Activated CD4-positive, CD25-positive, alpha-beta regulatory T cell treated with anti-CD3 and anti-CD28 coated beads, Interleukin-2, amount 50 U/mL, for 72 hours (primary cell): ENCODE measurements at places on chromosomes 6 and 20.

DNA sequence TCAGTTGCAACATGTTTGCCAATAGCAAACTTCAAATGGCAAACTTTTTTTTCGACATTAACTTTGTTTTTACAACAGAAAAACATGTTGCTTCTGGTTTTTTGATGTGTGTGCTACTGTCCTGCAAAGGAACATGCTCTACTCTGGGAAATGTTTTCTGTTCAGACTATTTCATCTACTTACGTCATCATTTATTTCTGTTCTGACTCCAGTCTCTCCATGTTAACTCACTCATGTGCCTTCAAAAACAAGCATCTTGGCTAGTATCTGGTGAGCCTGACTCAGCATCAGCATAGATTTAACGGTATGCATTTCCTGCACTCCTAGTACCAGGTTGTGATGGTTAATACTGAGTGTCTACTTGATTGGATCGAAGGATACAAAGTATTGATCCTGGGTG, 36.1 kb upstream of the MAP7 start:
- DNase-seq, result no peak

DNA sequence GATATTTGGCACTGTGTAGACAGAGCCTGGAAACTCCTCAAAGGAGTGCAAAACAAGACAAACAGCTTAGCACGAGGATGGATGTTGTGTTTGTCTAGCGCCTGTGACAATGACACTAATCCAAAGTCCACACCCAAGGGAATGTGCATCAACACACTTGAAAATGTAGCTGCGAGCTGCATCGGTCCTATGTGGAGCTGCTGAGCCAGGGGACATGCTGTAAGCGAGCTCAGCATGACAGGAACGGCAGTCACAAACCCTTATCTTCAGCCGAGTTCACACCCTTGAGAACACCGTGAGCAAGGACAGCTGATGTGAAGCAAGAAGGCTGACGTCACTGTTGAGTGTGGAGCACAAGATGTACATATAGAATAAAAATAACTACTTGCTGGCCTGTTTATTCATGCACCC, 684.3 kb downstream of the QKI start:
- DNase-seq, result no peak

- DNase-seq, result no peak
Measured at GRCh38 chr6:44730771-44731391, 343.4 kb downstream of the CDC5L start.

GRCh38 chr20:17431621-17432364, 99.4 kb downstream of the BFSP1 start:
- peak; percentile 53 for DNase-seq

- DNase-seq, result no peak
Measured at GRCh38 chr6:41579088-41579610, 33.0 kb downstream of the FOXP4 start.

- DNase-seq, result no peak
Measured at GRCh38 chr20:6956056-6956455, 188.6 kb downstream of the BMP2 start.

- no peak for DNase-seq
Measured at GRCh38 chr6:32045811-32046449, 7.7 kb downstream of the CYP21A2 start.

DNA sequence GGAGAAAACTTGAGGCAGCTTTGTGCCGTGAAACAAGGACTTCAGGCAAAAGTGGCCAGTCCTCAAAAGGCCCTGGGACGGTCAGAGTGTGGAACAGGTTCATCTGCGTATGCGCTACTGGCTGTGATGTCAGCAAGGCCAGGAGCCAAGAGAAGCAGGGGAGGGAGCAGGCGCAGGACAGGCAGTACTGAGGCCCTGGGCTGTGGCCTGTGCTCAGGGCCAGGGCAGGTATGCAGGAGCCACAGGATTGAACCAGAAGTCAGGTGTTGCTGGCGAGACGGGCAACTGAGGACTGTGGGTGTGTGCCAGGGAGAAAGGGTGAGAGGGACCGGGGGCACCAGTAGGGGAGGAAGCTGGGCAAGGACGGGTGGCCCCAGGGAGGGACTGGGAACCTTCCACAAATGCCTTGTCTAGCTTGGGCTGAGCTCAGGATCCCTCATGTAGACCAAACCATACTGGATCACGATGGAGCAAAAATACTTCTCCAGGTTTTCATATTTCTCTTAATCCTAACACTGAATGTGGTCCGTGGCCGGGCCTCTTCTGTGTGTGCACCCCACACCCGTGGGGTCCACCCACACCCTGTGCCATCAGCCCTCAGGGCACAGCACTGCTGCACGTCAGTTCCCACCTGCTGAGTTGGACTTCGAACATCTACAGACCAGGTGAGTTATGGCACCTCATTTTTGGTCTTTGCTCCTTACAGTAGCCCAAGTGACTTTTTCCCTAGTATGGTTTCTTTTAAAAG, 46.9 kb downstream of the GINS1 start:
- DNase-seq, result no peak

DNA sequence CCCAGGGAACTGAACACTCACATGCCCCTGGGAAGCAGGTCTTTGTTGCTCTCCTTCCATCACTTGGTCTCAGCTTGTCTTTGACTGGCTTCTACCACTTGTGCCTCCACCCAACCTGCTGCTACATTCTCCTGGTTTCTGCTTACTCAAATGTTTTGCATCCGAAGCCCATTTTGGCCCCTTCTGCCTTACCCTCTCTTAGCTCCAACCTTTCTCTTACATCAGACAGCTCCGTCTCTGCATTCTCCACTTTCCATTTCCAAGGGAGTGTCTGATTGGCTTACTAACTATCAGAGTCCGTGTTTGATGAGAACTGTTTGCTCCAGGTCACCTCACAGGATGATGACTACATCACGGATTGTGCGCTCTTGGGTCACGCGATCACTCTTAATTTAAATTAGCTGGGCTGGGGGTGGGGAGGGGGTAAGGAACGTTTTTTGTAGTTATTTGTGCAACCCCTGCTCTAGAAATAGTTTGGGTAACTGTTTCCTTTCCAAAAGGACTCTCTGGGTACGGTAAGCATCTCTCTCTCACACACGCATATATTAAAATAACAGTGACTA, 844 bp upstream of the ABRACL start:
- DNase-seq, result peak; percentile 35

DNA sequence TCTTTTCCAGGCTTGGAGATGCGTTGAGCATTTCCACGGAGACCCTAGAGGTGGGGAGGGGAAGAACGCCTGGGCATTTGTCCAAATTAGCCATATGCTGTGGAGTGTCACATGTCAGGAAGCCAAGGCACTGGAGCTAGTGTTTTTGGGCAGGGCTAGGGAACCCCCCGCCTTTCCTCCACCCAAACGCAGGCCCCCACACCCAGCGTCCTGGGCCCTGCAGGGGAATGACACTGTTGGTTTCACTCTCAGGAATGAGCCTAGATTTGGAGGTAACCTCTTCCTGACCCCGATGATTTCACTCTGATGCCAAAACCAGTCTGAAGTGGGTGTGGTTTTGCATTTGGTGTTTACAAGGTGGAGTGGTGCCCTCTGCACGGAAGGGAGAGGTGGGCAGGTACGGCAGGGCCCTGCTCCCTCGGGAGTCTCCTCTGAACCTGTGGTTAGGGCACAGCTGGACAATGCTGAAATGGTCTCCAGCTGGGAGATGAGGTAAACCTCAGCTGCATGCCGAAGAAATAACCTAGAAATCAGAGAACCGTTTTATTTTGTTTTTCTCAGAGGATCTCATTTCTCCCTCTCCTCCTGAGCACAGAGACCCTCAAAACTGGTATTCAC, 29.5 kb downstream of the MTHFD1L start:
- no peak for DNase-seq
